ENCODE measurements at places on chromosomes 3 and 15.

- no peak for DNase-seq
These were observed 281.9 kb upstream of the DPH6 start for GRCh38 chr15:35827911-35828310.

- no peak for DNase-seq
These were observed 85.7 kb downstream of the OXNAD1 start for GRCh38 chr3:16350597-16351318.

GRCh38 chr15:26665957-26666791, 106.7 kb downstream of the GABRB3 start:
- DNase-seq: no peak

- peak; percentile 44 for DNase-seq
These were observed 4.6 kb upstream of the SIN3A start for GRCh38 chr15:75455982-75456531.

DNA sequence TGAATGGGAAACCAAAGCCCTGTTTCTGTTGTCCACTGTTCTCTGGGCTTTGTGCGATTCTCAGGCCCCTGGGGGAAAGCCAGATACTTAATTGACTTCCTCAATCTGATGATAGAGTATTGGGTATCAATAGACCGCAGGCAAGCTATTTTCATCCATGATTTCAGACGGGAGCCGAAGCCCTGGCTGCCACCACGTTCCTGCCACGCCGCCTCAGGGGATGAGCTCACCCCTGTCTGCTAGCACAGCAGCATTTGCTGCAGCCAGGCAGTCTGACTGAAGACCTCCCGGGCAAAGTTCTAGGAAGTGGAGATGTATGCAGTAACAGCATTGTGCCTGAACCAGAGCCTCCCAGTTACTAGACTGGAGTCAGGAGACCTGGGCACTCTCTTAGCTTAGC, 69.8 kb downstream of the ISG20 start:
- no peak for DNase-seq

DNA sequence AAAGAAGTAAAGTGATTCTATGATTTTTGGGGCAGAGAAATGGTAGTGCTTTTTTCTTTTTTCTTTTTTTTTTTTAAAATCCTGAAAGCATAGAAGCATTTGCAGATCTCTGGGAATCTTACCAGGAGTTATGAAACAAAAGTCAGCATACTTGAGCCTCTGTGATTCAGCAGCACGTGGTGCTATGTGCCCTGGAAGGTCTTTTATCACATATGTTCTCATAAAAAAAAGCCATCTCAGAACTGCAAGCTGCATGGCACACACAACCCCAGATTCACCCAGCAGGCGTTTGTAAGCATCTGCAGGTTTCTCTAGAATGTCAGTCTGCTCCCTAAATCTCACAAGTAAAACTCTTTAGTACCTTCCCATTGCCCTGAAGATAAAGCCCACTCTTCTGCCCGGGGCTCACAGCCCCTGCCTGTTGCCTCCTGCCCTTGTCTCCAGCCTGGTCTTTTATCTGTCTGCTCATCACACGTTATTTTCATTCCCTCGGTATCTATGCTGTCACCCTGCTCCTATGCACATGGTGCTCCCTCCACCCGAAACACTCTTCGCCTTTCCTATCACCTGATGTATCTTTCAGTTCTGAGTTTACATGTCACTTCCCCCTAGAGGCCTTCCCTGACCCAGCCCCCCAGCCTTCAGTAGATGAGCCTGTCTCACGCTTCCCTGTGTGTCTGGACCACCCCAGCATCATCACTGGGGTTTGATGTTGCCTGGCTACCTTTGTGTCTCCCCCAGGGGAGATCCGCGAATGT, 72.4 kb downstream of the CHDH start:
- DNase-seq: no peak

DNA sequence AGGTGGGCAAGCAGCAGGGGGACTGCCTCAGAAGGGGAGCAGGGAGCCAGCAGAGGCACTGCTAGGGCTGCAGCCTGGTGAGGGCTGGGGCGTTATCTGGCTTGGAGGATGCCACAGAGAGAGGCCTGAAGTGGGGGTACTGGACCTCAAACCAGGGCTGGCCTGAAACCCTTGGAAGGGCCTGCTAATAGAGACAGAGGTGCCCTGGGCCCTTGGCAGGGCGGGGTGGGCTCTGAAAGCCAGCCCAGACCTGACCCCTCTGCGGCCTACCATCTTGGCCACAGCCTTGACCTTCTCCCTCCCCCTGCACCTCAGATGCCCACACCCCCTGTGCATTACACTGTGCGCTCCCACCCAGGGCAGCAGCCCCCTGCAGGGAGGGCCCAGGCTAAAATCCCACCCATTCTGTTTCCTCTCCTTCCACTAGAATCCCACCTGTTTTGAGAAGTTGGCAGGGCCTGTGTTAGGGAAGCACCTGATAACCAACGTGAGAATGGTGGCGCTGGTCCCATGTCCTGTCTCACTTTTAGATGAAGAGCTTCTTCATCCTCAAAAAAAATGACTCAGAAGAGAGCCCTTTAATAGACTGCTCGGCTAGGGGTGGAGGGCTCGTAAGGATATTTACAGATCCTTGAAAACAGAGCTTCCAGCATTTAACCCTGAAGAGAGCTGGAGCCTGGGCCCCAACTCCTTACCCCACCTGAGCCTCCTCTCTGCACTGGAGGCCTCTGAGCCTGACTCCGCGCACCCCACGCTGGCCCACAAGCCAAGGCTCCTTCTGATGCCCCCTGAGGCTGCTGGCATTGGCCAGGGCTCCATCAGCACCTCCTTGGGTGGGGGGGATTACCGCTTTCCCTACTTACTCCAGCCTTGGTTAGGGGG, 29.8 kb downstream of the LOXL1 start:
- no peak for DNase-seq

DNA sequence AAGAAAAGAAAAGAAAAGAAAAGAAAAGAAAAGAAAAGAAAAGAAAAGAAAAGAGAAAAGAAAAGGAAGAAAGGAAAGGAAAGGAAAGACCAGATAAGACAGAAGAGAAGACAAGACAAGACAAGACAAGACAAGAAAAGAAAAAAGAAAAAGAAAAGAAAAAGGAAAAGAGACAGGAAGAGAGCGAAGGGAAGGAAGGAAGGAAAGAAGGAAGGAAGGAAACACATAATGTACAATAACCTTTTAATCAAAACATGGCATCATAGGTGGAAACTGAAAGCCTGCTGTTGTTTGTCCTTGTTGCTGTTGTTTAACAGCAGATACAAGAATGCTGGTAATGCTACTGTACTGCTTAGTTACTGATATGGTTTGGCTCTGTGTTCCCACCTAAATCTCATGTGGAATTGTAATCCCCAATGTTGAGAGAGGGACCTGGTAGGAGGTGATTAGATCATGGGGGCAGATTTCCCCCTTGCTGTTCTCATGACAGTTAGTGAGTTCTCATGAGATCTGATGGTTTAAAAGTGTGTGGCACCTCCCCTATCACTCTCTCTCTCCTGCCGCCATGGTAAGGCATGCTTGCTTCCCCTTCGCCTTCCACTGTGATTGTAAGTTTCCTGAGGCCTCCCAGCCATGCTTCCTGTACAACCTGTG, 67.3 kb downstream of the MCF2L2 start:
- no peak for DNase-seq

GRCh38 chr3:4703054-4703480, 209.9 kb downstream of the ITPR1 start:
- no peak for DNase-seq

- no peak for DNase-seq
These were observed 118.2 kb upstream of the GOLIM4 start for GRCh38 chr3:168213920-168214319.
